Uterus (tissue), 4 donors: ENCODE measurements at places on chromosomes 11 and 22.

- no peak for DNase-seq
Measured at GRCh38 chr11:125951731-125952130, 5.9 kb downstream of the VSIG10L2 start.

GRCh38 chr11:111814557-111815320, 48.5 kb upstream of the PPP2R1B start:
- DNase-seq: no peak

DNA sequence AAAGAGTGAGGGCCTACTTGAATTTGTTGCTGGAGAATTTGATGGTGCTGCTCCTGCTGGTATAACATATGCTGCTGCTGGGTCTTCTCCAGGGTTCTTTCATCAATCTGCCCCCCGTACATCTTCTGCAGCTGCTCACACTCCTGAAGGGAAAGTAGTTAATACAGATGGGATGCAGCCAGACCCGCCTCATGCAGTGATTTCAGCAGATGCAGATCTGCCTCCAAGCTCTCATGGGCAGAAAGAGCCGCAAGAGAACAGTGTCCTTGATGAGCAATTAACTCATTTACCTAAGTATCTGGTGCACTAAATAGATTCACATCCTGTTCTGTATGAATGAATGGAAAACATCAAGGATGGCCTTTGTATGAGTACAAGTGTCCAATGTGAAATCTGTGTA, 24.8 kb upstream of the APOA1 start:
- no peak for DNase-seq

- DNase-seq: no peak
Measured at GRCh38 chr11:63532799-63533475, 3.7 kb upstream of the PLAAT4 start.

- DNase-seq: no peak
Measured at GRCh38 chr11:11558396-11558795, 63.4 kb downstream of the GALNT18 start.
